ENCODE measurements at places on chromosomes 1 and 21.

- DNase-seq: no peak
Observed at GRCh38 chr1:16441282-16441665, 750 bp downstream of the NECAP2 start.

DNA sequence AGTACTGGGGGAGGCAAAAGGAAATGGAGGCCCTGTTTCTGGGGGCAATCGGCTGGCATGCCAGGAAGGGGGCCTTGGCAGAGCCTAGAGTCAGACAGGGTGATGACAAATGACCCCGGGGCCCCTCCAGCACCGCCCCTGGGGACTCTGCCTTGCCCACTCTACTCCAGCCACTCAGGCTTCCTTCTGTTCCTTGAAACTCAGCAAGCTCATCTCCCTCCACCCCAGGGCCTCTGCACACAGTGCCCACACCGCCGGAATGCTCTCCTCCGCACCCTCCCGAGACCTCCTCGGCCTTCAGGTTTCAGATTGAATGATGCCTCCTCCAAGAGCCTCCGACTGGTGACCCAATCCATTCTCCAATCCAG, 122.5 kb upstream of the ZBTB40 start:
- DNase-seq: no peak

DNA sequence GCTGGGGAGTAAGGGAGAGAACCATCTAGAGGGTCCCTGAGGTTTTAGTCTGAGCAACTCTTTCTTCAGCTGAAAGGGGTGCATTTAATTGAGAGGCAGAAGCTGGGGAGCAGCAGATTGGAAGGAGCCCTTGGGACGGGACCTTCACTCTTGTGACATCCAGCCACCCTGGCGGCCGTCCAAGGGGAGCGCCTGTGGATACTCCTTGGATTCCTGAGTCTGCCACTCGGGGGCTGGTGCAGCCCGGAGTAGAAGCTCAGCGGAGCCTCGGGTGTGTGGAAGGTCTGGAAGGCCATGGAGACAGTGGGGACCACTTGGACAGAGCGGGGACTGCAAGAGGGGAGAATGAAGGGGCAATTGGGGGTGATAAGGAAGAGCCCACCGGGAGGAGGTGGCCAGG, 68.7 kb downstream of the AJAP1 start:
- DNase-seq: no peak

DNA sequence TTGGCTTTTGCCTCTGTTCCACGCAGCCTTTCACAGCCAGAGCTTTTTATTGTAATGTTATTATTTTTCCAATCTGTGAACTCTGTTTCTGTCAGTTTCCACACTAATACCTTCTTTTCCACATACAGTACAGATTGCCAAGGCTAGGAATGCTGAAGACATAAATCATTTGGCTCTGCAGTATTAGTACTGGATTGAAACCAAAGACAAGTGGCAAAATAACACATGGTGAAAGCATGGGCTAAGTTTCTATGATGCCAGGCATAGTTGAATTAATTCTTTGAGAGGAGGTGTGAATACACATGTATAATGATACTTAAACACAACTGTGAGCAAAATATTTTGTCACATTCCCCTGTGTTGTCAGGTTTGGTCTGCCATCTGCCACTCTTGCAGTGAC, 73.5 kb downstream of the TMEM200B start:
- no peak for DNase-seq

GRCh38 chr21:31945141-31945540, 72.3 kb downstream of the HUNK start:
- DNase-seq: no peak

GRCh38 chr1:5493851-5494311, 498.3 kb downstream of the NPHP4 start:
- no peak for DNase-seq

DNA sequence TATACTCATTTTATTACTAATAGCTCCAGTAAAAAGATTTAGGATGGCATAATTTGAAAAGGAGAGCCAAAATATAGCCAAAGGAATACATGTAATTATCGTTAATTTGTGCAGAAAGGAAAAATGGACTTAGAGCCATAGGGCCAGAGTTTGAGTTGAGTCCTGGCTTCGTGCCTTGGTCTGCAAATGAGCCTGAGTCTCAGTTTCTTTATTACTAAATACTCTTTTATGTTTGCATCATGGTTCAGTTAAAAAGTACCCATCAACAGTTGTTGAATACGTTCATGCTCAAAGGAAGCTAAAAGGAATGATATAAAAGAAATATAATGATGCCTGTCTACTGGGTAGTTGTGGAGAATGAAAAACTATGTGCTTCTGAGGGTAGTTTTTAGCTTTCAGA, 155.7 kb upstream of the FAM78B start:
- no peak for DNase-seq

GRCh38 chr1:179083533-179083932, 1.7 kb downstream of the TOR3A start:
- no peak for DNase-seq

GRCh38 chr1:157249739-157250138, 111.5 kb upstream of the ETV3 start:
- DNase-seq: no peak

- DNase-seq: no peak
Observed at GRCh38 chr1:206708882-206709281, 24.2 kb downstream of the MAPKAPK2 start.

DNA sequence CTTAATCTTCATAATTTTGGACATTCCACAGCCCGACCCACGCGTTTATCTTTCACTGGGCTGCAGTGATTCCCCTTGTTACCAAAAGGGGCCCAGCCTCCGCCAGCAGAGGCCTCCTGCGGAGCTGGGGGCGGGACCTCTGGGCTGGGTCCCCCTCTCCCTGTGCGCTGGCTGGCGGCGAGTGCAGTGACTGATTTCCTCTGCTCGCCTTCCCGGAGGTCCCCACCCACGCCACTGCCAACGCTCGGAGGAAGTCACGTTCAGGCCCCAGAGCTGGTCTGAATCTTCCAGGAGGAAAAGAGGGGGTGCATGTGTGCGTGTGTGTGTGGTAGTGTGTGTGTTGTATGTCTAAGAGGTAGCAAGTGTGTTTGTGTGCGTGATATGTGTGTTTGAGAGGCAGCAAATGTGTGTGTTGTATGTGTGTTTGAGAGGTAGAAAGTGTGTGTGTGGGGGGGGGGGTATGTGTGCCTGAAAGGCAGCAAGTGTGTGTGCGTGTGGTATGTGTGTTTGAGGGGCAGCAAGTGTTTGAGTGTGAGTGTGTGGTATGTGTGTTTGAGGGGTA, 35.0 kb upstream of the JAK1 start:
- peak; percentile 62 for DNase-seq

DNA sequence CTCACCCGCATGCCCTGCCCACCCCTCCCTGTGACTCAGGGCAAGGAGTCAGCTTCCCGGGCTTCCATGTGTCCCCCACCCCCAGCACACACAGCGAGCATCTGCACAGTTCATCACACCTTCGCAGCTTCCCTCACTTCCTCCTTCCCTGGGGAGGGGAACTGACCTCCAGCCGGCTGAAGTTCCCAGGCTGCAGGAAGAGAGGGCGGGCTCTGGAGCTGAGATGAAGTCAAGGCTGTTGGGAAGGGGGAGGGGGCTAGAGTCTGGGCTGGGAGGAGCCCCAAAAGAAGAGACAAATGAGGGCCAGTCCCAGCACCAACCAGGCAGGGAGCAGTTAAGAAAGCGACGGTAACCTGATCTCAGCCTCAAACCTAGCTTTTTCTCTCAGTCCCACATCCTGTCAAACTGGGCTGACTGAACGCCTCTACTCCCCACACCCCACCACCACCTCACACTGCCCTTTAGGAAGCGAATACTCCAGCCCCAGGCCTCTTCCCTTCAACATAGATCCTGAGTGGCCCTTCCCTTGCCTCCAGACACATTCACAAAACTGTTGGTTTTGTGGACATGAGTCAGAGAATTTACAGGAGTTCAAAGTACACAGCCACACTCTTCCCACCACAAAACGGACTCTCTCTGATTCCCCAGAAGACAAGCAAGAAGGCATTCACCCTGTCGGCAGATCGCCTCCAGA, 1.8 kb downstream of the RHOC start:
- DNase-seq: no peak

DNA sequence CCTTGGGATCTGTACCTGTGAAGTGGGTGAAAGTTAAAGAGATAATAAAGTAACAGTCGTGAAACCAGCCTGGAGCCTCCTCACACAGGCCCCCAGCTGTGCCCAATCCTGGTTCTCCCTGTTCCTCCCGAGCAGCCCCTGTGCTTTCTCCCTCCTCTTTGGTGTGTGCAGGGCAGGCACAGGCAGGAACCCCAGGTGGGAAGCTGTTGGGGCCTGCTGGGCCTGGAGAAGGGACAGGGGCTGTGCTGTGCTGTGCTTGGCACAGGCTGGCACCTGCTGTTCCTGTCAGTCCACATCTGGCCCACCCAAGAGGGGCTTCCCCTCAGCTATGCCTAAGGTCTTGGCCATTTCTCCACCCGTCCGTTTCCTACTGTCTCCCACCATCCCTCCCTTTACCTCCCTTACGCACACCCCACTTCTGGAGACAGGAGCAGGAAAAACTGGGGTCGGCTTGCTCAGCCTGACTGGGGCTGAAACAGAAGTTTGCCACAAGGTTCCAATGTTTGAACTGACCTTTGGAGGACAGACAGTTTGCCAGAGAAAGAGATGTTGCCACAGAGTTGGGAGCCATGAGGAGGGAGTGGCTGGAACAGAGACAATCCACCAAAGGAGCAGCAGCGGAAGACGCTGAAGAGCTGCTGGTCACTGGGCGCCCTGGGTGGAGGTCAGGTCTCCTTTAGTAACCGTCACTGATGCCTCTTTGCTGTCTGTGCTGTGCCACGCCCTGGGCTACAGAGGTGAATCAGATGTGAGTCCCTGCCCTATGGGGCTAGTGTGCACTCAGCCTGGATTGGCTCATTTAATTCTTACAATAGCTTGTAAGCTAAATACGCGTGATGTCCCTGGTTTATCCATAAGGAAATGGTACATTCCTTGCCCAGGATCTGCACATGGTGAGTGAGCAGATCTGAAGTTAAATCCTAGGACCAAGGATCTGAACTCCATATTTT, 18.8 kb upstream of the ARTN start:
- DNase-seq: no peak

DNA sequence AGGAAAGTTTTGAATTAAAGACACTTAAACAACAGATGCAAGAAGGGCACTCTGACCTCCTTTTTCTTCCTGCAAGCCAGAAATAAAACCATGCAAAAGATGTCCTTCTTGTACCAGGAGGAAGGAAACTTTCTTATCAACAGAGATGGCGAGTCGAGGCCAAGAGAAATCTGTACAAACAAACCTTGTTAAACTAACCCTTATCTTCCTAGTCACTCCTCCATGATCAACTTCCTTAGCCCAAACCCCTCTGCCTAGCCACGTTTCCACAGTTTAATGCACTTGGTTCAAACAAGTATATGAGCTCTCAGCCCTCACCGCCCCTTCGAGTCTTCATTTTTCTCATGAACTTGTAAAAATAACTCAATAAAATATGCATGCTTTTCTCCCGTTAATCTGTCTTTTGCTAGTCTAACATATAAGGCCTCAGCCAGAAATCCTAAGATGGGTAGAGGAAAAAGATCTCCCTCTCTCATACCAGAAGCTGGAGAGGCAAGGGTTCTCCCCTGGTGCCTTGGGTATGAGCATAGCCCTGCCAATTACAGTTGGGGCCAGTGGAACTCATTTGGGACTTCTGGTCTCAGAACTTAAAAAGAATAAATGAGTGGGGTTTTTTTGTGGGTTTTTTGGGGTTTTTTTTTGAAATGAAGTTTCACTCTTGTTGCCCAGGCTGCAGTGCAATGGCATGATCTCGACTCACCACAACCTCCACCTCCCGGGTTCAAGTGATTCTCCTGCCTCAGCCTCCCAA, 141.7 kb upstream of the SOD1 start:
- no peak for DNase-seq

DNA sequence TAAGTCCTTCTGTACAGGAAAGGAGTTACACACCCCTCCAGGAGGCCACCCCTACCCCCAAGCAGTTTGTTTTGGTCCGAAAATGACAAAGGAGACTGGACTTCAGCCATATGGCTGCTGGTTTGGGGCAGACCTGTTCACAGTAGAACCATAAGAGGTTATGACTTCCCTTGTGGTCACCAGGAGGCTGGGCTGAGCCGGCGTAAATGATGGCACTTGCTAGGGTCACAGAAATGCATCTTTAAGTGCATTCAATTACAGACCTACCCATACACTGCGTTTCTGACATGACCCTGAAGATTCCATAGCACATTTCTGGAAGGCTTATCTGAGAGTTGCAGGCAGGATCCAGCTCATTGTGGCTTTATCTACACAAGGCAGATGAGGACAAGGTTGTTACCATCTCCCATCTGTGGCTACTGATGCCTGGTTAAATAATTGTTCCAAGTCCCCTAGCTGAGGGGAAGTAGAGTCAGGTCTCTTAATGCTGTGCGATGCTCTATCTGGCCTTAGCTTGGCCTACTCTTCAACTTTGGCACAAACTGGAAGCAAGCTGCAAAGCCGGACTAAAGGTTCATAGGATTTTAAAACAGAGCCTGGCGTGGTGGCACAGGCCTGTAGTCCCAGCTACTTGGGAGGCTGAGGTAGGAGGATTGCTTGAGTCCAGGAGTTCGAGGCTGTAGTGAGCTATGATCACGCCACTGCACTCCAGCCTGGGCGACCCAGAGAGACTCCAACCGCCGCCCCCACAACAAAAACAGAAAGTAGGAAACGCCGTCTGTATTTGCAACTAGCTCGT, 1.7 kb upstream of the TRIM67 start:
- DNase-seq: no peak

DNA sequence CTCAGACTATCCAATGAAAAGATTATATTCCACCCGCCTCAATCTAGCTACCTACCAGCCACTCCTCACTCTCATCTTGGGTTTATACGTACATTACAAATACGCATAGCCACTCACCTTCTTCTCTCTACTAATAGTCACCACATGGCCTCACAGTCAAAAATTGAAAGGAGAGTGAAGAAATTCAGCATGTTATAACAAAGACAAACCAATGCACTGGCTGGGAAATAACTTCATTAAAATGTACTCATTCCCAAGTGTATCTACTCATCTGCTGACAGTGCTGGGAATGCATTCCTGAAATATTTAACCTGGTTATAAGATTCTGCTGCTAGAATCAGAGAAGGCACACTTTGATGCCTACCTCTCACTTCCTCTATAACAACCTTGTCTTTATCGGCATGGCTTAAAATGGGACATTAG, 6.5 kb downstream of the ZNF644 start:
- no peak for DNase-seq

DNA sequence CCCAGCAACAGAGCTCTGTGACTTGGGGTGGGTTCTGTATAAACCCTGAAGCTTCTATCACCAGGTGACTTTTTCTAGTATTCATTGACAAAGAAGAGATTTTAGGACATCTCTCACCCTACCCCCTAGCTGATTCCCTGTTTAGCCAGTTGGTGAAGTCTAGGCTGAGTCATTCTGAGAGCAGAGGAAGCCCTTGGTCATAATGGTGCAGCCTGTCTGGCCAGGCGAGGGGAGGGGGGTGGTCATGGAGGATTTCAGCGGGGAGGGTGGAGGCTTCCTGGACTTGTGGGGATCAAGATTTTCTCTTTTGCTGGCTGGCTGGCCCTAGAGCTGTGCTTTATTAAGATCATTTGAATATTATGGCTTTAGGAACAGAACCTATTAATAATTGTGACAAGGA, 262.6 kb downstream of the CAMTA1 start:
- DNase-seq: no peak

GRCh38 chr1:186102547-186103148, 272.4 kb downstream of the TPR start:
- DNase-seq: no peak
